ENCODE measurements at places on chromosomes 12 and 14.
A peak's percentile ranks its signal among the peaks of the same experiment; 100 is the strongest.

- DNase-seq = no peak
Measured at GRCh38 chr14:33793398-33794110, 157.3 kb downstream of the EGLN3 start.

DNA sequence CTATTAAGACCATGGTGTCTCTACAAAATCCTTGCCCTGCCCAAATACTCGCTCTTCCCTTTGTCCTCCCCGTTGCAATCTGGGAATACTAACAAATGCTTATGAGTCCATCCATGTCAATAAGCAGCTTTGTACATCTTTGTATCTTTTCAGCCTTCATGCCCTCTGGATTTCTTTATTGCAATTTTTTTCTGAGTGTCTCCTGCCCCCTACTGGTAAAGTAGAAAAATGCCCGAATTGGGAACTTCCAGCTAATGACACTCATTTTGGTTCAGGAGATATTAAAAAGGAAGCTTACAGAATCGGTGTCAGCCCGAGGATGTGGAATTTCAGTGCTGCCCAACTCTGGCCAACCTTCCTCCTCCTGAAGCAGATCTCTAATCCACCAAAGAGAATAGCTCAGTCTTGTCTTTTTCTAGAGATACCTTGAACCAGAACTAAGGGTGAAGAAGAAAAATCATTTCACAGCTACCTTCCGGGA lies 46.0 kb downstream of the SH2B3 start:
- DNase-seq = peak; percentile 26

DNA sequence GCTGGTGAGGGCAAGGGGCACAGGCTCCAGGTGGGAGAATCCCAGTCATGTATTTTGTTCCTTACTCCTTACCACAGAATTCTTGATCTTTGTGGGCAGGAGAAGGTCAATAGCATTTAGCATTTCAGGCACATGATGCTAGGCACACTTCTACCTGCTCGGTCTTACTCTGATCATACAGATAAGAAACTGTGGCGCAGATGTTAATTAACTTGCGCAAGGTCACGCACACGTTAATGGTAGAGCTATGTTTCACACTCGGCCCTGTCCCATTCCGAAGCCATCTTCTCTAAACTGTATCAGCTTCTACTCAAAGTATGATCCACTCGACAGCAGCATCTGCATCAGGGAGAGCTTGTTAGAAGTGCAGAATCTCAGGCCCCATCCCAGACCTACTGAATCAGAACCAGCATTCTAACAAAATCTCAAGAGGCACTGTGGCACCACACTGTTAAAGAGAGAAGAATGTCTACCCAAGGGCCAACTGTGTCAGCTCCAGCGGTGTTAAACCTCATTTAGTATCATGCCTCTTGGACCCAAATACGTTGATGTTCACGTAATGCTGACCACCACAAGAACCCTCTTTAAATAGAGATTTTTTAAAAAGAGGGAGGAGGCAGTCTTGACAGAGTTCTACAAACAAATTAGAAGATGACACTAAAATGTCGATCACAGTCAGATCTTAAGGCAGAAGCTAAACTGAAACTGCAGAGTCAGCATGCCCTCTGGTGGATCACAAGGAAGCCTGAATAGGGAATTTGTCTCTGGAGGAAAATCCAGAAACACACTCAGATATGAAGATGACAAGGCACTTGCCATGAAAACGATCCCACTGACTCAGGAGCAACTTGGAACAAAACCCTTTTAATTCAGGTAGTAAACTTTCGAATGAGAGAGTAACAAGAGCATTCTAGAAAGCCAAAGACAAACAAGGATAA lies 7.3 kb downstream of the STXBP6 start:
- DNase-seq = no peak

GRCh38 chr12:97572220-97572619 lies 109.6 kb downstream of the RMST start:
- no peak for DNase-seq

GRCh38 chr12:49098703-49099102 lies 4.1 kb upstream of the DHH start:
- DNase-seq = no peak

Data from RWPE1 (cell line).